ENCODE measurements at places on chromosomes 12 and 14.

DNA sequence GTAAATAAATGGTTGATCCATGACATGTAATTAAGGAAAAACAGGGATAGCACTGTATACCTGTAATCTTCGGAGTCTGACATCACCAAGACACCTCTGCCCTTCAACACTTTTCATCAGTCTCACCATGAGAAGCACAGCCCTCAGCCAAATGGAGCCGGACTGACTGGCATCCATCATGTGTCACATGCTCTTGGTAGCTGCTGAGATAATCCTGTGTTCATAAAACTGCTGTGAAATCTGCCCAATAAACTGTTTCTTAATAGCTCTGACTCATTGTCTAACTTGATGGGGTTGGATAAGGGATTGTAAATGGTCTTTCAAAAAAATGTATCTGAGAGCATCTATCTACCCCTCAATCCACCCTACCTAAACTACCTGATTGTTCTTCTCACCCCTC lies 33.6 kb downstream of the KCNH5 start:
- DNase-seq: no peak
- H3K4me3 ChIP-seq: no peak overlapping the region
- no peak overlapping the region for H3K27ac ChIP-seq
- no peaks in the 10 kb centered on the region for H3K4me1 ChIP-seq

DNA sequence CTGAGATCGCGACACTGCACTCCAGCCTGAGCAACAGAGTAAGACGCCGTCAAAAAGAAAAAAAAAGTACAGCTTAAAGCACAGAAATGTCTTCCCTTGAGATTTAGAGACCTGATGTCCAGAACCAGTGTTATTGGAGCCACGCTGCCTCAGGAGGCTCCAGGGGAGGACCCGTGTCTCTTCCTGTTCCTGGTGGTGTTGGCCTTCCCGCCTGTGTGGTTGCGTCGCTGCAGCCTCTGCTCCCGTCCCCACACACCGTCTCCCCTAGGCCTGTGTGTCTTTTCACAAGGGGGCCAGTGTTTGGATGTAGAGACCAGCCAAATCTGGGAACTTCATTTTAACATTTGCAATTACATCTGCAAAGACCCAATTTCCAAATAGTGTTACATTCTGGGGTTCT lies 8.6 kb upstream of the FBRSL1 start:
- H3K27ac ChIP-seq: no peak overlapping the region
- DNase-seq: no peak
- no peak overlapping the region for H3K4me3 ChIP-seq
- no peaks in the 10 kb centered on the region for H3K27me3 ChIP-seq
- H3K4me1 ChIP-seq: peaks cover 12% of the 10 kb centered on the region

- H3K27me3 ChIP-seq: peaks cover 4% of the 10 kb centered on the region
- no peak overlapping the region for H3K27ac ChIP-seq
- no peaks in the 10 kb centered on the region for H3K4me1 ChIP-seq
- no peaks in the 10 kb centered on the region for H3K36me3 ChIP-seq
These were observed 2.1 kb upstream of the TSPAN8 start for GRCh38 chr12:71159878-71160277.

GRCh38 chr14:87334997-87335685 lies 657.8 kb downstream of the GALC start:
- no peak overlapping the region for H3K4me3 ChIP-seq
- no peaks in the 10 kb centered on the region for H3K4me1 ChIP-seq
- DNase-seq: no peak
- H3K36me3 ChIP-seq: no peaks in the 10 kb centered on the region
- no peaks in the 10 kb centered on the region for H3K27me3 ChIP-seq

DNA sequence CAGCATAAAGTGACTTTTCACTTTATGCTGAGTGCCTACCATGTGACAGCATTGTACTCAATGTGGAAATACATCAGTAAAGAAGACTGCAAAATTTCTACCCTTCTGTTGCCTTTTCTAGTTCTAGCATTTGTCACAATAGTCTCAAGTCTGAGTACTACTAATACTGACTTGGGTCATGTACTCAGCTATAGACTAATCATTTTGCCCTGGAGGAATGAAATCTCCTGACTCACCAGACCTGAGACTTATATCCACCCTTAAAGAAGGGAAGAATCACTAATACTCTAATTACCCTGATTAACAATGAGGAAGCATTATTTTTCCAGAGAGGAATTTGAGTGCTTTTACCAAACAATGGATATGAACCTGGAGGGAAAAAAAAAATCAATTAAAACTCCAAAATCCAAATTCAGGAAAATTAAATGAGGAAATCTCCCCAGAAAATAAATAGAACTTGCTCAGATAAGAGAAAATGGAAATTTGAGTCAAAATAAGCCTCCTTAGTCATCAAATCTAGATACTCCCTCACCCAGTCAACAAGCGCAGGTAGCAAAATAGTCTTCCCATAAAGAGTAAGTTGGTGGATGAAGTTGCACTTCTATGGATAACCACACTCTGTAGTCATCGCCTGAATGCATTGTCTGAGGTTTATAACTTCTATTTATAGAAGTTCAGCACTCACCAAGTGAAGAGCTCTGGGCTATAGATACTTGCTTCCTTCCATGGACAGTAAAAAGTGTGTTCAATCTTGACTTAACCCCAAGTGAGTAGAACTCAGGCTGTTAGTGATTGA lies 386.6 kb downstream of the SYT1 start:
- H3K36me3 ChIP-seq: no peaks in the 10 kb centered on the region
- no peak overlapping the region for H3K4me3 ChIP-seq
- no peaks in the 10 kb centered on the region for H3K4me1 ChIP-seq
- H3K27me3 ChIP-seq: no peaks in the 10 kb centered on the region

- H3K36me3 ChIP-seq: no peaks in the 10 kb centered on the region
- peaks cover 5% of the 10 kb centered on the region for H3K4me1 ChIP-seq
- no peaks in the 10 kb centered on the region for H3K27me3 ChIP-seq
- no peak overlapping the region for H3K27ac ChIP-seq
- H3K4me3 ChIP-seq: no peak overlapping the region
These were observed 22.7 kb upstream of the TMPO start for GRCh38 chr12:98492580-98493140.

DNA sequence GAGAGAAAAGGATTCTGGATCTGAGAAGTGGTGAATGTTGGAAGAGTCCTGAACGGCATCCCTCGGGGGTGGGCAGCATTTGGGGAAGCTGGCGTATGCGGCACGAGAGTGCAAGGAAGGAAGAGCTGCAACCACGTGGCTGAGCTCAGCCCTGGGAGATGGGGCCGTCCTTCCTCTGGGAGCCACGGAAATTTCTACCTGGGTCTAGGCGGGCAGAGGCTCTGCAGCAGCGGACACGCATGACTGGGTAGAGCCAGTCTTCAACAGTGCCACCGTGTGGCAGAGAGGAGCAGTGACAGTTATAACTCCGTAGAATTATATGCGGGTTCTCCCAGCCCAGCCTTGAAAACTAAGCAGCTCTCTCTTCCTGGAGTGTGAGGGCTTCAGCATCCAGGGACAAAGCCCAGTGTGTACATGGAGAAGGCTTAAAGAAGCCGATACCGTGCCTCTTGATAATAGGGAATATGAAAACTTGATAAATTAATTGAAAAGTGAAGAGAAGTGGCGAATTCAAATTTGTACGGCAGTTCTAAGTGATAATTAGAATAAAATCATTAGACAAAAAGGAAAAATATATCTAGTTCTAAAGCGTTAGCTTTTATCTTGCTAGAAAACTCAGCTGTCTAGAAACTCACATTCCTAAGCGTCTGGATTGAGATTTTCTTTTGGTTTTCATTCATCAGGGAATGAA lies 82.9 kb upstream of the STXBP6 start:
- H3K27me3 ChIP-seq: peaks cover 47% of the 10 kb centered on the region
- H3K27ac ChIP-seq: no peak overlapping the region
- peak; percentile 34 for DNase-seq

DNA sequence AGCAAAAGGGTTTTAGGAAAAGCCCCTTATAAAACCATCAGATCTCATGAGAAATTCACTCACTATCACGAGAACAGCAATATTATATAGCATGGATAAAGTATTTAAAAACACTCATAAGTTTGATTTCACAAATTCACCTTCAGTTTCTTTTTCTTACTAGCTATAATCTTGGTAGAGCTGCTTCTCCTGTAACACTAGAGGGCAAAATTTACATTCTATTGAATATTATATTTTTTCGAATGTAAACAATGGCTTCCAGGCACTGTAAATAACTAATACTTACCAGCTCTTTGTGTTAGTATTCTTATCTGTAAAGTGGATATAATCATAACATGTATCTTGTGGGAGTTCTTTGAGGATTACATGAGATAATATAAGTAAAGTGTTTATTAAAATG lies 259.6 kb downstream of the CCER1 start:
- H3K27me3 ChIP-seq: no peaks in the 10 kb centered on the region
- no peak overlapping the region for H3K27ac ChIP-seq
- H3K4me1 ChIP-seq: no peaks in the 10 kb centered on the region
- no peak overlapping the region for H3K4me3 ChIP-seq

DNA sequence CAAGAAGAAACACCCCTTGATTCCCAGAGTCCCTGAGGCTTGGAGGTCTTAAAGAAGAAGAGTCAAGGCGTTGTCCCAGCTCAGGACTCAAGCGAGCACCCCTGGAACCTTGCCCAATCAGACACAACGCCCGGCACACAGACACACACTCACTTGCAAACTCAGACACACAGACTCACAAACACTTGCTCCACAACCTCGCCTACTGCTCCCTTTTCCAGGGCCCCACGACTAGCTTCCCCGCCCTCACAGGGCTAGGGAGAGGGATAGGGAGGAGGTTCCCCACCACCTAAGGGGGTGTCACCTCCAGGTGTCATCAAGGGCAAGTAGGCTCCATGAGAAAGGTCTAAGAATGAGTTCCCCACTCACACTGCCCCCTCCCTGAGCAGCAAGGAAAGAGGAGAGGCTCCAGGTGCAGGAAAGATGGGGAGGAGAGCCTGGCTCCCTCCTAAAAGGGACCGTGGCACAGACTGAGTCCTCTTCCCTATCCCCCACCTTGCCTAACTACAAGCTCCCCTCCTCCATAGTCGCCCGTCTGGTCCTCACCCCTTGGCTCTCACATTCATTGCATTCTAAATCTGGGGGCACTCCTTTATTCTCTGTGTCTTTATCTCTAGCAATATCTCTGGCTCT lies 717 bp downstream of the WNT10B start:
- no peak for DNase-seq
- H3K27ac ChIP-seq: peak overlapping the region; percentile 43
- H3K36me3 ChIP-seq: no peaks in the 10 kb centered on the region
- peaks cover 33% of the 10 kb centered on the region for H3K4me1 ChIP-seq
- peaks cover 58% of the 10 kb centered on the region for H3K27me3 ChIP-seq
- H3K4me3 ChIP-seq: peak overlapping the region; percentile 38

GRCh38 chr14:84390010-84390409 lies 1139.9 kb upstream of the FLRT2 start:
- DNase-seq: no peak
- no peaks in the 10 kb centered on the region for H3K27me3 ChIP-seq
- no peaks in the 10 kb centered on the region for H3K36me3 ChIP-seq
- H3K4me1 ChIP-seq: no peaks in the 10 kb centered on the region

DNA sequence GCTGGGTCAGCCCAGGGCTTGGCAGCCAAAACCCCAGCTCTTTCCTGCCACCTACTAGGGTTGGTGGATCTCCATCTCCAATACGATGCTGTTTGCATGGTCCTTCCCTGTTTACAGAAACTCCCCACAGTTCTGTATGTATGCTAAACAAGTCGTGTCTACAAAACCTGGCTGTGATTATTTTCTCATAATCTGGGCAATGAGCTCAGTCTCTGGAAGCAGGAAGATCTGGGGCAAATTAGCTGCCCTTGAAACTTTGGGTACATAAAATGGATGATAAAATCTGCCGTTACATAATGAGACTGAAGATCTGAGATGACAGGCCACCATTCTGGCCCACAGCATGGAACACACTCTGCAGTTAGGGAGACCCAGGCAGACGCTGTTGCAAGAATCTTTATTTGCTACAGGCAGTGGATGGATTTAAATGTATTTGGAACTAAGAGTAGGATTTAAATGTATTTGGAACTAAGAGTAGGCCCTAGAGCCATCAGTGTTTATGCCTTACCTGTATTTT lies 31.7 kb downstream of the ACADS start:
- H3K27me3 ChIP-seq: peaks cover 9% of the 10 kb centered on the region
- DNase-seq: no peak
- H3K27ac ChIP-seq: no peak overlapping the region
- no peak overlapping the region for H3K4me3 ChIP-seq
- H3K4me1 ChIP-seq: peaks cover 4% of the 10 kb centered on the region
